ENCODE measurements at places on chromosomes 1 and 21. TPM values are rescaled to one million over a fixed set of nuclear protein-coding genes. Genes with fewer than 3 reads are reported as not detected.

The BATF3 gene
- total RNA-seq = 3.1 TPM

The TCEA3 gene
- not detected for total RNA-seq

The LCE1A gene
- total RNA-seq = not detected

The S100A12 gene
- total RNA-seq = not detected

The OBSCN gene
- 45.2 TPM for total RNA-seq

The C1orf87 gene
- not detected for total RNA-seq

The SLC6A9 gene
- total RNA-seq = 22.4 TPM

The NT5C1A gene
- total RNA-seq = not detected

The MX1 gene
- total RNA-seq = 25.1 TPM

The TRIM17 gene
- not detected for total RNA-seq

The GCSAML gene
- not detected for total RNA-seq

The APP gene
- not detected for total RNA-seq

The SHE gene
- total RNA-seq = not detected

The PUM1 gene
- total RNA-seq = 97.5 TPM

The MAP3K21 gene
- total RNA-seq = 1.8 TPM

The SLC19A2 gene
- total RNA-seq = 5.8 TPM

The LAD1 gene
- total RNA-seq = not detected

The LCE3D gene
- total RNA-seq = not detected

DNA sequence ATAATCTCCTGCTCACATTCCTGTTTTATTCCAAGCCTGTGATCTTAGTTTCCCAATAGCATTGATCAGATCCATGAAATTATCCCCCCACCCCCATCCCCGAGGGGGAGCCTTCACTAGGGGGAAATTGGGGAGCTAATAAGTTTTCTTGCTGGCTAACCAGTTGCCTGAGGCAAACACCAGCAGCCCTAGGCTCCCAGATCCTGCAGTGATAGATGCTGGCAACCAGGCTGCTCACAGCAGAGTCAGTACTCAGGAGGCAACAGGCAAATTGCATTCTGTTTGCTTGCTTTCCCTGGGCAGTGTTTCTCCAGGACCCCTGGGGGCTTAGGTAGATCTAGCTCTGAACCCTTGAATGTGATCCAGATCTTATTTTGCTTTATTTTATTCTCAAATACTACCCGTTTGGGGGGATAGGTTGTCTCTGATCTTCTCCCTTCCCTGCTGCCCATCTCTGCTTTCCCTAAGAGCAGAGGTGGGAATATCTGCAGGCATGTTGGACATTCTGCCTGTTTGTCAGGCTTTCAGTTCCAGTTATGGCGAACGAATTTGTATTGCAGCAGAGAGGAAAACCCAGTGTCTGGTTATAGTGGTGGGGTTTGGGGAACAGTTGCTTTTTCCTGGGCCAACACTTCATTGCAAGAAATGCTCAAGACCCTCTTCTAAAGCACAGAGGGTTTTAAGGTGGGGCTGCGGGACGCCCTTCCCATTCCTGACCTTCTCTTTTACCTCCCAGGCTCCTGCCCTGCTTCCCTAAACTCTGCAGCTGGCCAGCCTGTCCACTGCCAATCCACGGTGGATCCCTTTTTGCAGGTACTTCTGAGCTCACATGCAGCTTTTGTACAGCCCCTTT is 289.8 kb upstream of the PLXNA2 start:
- no peak for DNase-seq

GRCh38 chr1:168535536-168535935 is 8.3 kb downstream of the XCL2 start:
- DNase-seq = no peak

DNA sequence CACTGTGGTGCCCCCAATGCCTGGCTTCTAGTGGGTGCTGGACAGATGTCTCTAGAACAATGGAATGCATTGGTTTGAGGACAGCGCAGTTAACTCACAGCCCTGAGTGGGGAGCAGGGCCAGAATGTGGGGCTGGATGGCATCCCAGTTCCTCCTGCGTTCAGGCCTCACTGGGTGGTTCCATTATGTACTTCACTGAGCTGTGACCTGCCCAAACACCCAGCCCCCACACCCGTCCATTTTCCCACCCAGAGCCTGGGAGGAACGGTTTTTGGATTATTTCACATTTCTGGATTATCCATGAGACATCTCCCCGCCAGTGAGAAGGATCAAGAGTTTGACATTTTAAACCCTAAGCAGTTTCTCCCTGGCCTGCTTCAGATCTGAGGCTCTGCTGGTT is 55.3 kb upstream of the WASF2 start:
- no peak for DNase-seq

- DNase-seq = no peak
Observed at GRCh38 chr1:100321506-100321905, 30.8 kb upstream of the CDC14A start.

- no peak for DNase-seq
Observed at GRCh38 chr21:34086887-34087306, 13.5 kb downstream of the MRPS6 start.

GRCh38 chr21:43658769-43659135 is 536 bp downstream of the HSF2BP start:
- no peak for DNase-seq

GRCh38 chr21:14762327-14762726 is 216.2 kb upstream of the SAMSN1 start:
- no peak for DNase-seq

DNA sequence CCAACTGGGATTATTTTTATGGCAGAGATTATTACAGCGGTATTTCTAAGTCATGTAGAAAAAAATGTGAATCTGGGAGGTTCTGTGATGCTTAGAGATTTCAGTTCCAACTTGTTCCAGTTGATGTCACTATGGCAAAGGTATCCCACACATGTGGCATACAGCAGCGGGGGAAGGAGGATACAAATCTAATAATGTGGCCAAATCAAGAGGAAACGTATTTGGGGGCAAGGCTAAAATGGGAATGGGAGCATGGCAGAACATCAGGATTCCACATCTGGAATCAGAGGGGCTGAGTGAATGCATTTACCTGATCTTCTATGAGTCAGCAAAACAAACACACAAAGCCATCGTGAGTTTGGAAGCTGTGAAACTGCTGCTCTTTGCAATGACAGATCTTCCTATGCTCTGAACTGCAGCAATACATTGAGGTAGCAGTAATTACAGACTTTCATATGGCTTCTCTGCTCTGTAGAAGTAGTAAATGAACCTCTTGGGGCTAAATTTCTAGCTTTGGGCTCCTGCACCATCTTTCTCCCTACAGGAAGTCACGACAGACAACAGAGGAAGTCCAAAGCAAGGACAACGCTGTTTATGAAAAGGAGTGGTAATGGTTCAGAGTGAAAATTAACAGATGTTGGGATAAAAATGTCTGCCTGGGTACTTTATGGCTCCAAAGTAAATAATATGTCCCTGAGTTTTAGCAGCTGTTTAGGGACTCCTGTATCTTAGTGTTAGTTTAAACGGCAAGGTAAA is 55.5 kb downstream of the GABPA start:
- DNase-seq = peak; percentile 28

- no peak for DNase-seq
Observed at GRCh38 chr21:33032434-33033047, 6.8 kb downstream of the OLIG2 start.

GRCh38 chr1:151035167-151035566 is 1.2 kb upstream of the BNIPL start:
- no peak for DNase-seq

GRCh38 chr1:103170609-103171008 is 62.3 kb upstream of the COL11A1 start:
- DNase-seq = no peak

GRCh38 chr1:230627767-230628166 is 14.5 kb upstream of the COG2 start:
- no peak for DNase-seq

- peak; percentile 67 for DNase-seq
Observed at GRCh38 chr1:50348449-50349241, 74.6 kb downstream of the DMRTA2 start.

DNA sequence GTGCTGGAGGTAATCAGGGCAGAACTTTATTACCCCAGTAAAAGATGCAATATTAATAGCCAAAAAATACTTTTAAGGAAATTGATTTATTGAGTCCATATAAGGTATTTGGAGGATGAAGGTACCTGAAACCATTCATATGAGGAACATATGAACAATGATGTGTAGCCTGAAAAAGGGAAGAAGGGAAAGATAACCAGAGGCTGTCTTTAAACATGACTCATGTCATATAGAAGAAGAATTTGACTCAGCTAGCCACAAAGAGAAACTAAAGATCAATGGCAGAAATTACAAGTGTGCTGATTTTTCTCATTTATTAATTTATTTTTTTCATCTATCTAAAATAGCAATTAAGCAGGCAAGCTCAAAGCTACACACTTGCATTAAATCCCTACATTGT is 136.2 kb upstream of the DUSP10 start:
- DNase-seq = no peak

DNA sequence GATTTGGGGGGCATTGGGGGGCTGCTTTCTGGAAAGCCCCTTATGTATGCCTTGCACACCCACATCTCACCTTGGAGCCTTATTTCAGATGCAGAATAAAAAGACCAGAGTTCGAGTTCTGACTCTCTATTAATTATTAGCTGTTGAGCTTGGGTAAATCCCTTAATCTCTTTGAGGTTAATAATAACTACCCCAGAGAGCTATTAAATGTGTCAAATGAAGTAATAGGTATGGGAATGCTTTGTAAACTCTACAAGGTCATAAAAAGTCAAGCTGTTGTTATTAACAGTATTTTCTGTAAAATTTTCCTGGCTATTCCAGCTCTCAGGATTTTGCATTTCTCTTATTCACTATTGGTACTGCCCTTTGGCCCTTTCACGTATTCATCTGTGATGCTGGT is 122.9 kb downstream of the ROR1 start:
- DNase-seq = no peak

GRCh38 chr1:178464141-178464540 is 32.6 kb downstream of the CLEC20A start:
- no peak for DNase-seq

DNA sequence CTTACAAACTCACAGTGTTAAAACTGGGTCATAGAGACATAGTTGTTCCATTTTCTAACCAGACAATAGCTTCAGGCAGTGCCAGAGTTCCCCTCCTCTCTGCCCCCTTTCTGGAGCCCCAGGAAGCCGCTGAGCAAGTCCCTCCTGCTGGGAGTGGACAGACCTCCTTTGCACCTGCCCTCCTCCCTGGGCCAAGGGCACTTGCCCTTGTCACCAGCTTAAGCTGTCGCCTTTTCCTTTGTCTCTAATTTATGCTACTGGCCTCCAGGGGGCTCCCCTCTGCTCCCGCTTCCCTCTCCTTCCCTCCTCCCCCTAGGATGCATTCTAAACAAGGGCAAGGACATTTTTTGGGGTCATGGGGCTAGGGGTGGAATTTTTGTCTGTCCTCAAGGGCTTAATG is 182.4 kb downstream of the MIS18A start:
- peak; percentile 11 for DNase-seq

GRCh38 chr1:232954594-232955365 is 4.4 kb downstream of the NTPCR start:
- no peak for DNase-seq

GRCh38 chr1:67077593-67077992 is 23.6 kb upstream of the SLC35D1 start:
- DNase-seq = no peak

DNA sequence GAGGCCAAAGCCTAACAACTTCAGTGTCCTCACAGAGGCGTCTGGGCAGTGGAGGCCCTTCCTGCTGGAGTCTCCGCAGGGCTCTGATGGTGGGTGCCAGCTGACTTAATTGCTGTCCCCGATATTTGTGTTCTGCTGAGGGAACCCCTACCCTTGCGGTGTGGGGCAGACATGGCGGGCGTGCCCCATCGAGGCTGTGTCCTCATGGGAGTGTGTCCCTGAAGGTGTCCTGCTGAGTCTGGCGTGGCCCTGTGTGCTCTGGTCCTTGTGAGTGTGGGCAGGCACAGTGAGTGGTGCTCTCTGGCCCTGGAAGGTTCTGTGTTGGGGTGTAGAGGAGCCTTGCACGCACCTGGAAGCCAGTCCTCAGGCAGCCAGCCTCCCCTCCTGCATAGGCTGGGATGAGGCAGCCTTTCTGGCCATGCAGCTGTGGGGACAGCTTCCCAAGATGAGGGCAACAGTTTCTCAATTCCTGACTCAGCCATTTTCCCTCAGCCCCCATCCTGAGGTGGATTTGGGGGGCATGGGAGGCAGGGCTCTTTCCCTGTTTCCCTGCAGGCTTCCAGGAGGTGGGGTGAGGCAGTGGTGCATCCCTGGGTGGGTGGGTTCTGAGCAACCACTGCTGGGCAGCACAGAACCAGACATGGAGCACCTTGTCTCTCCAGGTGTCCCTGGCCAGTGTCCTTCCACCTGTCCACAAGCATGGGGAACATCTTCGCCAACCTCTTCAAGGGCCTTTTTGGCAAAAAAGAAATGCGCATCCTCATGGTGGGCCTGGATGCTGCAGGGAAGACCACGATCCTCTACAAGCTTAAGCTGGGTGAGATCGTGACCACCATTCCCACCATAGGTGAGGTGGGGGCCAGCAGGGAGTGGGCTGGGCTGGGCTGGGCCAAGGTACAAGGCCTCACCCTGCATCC is 6.5 kb downstream of the C1orf35 start:
- no peak for DNase-seq

GRCh38 chr21:39484711-39485276 is 33.0 kb downstream of the SH3BGR start:
- DNase-seq = no peak

DNA sequence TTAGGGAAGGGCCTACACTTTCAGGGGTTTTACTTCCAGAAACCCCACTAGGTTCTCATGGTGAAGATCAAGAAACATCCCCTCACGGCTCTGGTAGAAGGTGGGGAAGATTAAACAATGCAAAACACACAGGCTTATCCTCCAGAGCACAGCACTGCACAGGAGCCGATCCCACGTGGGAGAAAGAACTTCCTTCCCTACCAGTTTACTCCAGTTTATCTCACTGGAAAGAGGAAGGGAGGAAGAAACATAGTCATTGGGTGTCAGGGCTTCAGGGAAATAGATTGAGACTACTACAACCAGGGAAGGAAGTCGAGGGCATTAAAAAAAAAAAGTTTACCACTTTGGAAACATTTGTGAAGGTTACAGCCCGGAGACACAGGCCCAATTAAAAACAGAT is 164.4 kb downstream of the NTPCR start:
- DNase-seq = no peak

- no peak for DNase-seq
Observed at GRCh38 chr1:224760163-224760562, 144.0 kb downstream of the CNIH3 start.

GRCh38 chr1:230797942-230798365 is 50.8 kb downstream of the CAPN9 start:
- peak; percentile 5 for DNase-seq

DNA sequence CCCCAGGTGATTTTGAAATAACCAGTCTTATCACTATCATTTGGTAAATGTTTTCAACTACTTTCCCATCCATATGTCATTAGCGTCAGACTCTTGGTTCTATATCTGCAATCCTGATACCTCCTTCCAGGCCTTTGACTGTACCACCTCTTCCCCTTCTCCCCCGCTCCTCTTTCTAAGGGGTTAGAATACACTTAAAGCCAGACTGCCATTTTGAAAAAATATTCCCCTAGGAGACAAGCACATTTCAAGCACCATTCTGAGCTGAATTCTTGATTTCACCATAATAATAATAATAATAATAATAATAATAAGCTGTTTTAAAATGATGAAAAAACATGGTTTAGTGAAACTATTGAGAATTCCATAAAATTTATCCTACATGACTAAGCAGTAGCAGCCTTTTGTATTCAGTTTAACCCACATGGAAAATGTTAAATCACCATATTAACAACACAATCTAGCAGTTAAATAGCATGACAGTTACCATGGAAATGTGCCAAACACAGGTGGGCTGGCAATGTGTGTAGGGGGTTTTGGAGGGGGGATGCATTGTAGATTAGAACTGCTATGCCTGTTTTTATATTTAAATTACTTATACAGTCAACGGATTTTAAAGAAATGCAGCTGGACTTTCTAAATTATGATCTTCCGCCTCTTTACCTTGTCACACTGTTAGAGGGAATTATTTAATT is 480.2 kb upstream of the DEPDC1 start:
- DNase-seq = no peak

Data from OCI-LY7 (cell line).